Activated CD8-positive, alpha-beta T cell treated with anti-CD3 and anti-CD28 coated beads, Interleukin-2, amount 10 ng/mL, durations not matched to agents 7 days and 5 days (primary cell): ENCODE measurements at places on chromosomes 3 and 15.

GRCh38 chr15:77412972-77413698, 6.8 kb downstream of the PEAK1 start:
- no peak for DNase-seq

DNA sequence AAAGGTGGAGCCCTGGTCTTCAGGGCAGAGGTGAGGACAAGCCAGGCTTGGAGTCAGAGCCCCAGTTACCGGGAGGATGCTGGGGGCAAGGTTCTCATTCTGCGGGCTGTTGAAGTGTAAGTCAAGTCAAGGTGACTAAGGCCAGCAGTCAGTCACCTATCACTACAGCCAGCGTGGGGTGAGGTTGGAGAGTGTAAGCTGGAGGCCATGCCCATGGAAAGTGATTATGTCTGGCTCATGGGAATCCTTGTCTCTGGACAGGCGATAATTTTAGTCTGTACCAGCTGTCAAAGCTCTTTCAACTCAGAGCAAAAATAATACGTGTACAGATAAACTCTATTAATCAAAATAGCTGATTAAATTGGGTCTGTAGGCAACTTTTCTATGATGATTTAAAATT, 143.1 kb downstream of the NR2F2 start:
- DNase-seq, result no peak

GRCh38 chr3:136586580-136586979, 165.6 kb downstream of the STAG1 start:
- no peak for DNase-seq

DNA sequence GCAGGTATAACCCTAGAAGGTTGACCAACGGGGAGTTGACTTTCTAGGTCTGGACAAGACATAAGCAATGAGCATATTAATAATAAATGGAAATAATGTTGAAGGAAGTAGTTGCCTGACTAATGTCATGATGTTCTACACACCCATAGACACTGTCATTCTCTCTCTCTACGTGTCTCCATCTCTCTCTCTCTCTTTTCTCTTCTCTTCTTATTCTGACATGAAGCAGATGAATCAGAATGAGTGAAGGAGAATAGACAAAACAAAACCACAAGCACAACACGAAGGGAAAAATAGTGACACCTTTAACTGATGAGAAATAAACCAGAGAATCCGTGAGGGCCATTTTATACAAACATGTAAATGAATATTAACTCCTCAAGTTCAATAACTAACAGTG, 26.7 kb upstream of the CCDC80 start:
- no peak for DNase-seq

GRCh38 chr3:98259707-98260106, 4.3 kb upstream of the OR5H6 start:
- no peak for DNase-seq
